ENCODE measurements at places on chromosomes 13 and 19.

DNA sequence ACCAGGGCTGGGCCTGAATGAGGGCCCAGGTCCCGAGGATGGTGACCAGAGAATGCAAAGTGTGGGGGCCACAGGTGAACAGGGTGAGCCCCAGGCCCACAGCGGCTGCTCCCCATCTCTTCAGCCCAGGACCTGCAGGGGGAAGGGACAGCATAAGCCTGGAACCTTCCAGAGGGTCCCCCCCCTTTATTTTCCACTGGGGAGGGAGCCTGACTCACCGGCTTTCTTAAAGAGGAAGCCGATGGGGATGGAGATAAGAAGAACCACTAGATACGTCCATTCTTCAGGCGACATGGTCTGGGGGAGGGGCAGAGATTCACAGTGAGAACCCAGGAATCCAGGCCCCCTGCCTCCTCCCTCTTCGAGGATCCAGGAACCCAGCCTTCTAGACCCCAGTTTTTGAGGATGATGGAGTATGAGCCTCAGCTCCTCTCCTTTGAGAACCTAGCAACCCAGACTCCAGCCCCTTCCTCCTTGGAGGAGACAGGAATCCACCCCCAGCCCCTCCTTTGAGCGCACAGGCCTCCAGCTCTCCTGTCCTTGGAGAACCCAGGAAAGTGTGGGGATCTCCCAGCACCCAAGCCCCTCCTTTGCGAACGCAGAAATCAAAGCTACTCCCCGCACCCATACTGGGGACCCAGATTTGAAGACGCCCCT lies 1.0 kb downstream of the MBOAT7 start:
- DNase-seq = no peak

GRCh38 chr19:55667958-55668357 lies 7.1 kb upstream of the EPN1 start:
- no peak for DNase-seq

DNA sequence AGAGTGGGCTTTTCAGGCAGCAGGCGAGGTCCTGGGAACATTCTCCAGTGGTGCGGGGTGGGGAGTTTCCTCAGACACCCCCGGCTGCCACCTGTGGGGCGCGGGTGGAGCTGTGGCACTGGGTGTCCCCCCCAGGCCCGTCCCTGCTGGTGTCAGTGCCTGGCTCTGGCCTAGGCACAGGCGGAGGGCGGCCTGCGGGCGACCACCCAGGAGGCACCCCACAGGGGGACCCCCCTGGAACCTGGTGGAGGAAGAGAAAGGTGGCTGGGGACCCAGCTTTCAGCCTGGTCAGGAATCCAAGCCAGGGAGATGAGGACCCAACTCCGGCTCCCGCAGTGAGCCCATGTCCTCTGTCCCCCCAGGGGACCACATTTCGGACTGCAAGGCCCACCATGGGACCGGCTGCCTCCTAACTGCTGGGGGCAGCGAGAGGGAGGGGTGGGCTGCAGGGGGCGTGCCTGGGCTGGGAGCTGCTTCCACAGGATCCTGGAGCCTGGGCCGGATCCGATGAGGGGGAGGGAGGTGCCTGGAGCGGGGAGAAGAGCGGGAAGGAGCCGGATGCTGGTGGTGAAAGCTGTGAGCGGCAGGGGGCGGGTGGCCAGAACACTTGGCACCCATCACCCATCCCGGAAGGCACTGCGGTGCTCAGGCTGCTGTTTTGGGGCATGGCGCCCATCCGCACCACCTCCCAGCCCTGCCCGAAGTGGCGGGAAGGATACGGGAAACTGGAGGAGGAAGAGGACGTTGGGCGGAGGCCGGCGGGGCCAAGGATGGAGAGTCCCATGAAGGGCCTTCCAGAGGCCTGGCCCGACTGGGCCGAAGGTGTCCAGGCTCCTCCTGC lies 5.5 kb upstream of the CTXN1 start:
- DNase-seq = no peak

DNA sequence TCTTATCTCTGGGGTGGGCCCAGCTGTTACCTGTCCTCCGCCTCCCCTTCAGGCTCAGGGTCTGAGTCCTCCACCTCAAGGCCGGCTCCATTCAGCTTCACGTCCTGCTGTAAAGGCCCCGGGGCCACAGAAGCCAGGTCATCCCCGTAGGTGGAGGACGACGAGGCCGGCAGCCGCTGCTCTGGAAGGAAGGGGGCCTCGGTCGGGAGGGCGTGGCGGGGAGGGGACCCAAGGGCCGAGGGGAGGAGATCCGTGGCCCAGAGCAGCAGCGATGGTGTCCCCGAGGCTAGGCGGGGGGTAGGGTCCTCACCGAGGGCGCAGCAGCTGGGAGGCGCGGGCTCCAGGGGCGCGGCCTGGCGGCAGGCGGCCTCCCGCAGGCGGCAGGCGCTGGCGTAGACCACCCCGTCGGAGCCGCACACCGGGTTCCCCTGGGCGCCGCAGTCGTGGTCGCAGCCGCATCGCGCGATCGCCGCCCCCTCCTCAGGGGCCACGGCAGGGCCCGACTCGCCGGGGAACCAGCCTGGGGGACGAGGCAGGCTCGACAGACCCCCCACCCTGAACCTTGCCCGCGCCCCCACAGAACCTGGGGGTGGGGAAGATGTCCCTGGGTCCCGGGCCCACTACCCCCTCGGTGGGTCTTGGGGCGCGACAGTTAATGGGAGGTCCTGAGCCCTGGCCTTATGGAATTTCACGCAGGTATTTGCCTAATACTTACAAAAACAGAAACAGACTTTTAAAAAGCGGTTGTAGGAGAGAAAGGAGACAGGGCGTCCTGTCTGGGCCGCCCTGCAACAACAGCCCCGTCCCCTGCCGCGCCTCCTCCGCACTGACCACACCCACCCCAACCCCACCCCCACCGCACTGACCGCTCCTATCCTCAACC lies 7.6 kb downstream of the F2RL3 start:
- no peak for DNase-seq

- DNase-seq = no peak
Observed at GRCh38 chr19:40441719-40442253, 2.3 kb downstream of the SERTAD3 start.

DNA sequence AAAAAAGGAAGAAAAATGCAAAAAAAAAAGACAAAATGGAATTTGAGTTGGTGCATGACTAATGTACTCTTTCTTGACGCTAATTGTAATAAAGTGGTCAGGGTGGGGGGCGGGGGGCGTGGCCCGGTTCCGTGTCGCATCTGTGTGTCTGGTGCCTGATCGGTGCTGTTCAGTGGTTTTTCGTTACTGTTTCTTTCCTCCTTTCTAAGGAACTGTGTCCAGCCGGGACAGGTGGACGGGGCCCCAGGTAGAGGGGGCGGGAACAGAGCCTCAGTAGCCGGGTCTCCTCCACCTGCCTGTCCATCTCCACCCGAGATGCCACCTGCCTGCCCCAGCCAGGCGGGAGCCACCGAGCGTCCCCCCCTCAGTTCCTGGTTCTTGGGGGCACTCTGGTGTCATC lies 26.3 kb downstream of the ONECUT3 start:
- no peak for DNase-seq

GRCh38 chr13:62781866-62782265 lies 1366.2 kb upstream of the PCDH20 start:
- DNase-seq = no peak
